ENCODE measurements at places on chromosomes 2 and 18. TPM values are rescaled to one million over a fixed set of nuclear protein-coding genes. Genes with fewer than 3 reads are reported as not detected.

DNA sequence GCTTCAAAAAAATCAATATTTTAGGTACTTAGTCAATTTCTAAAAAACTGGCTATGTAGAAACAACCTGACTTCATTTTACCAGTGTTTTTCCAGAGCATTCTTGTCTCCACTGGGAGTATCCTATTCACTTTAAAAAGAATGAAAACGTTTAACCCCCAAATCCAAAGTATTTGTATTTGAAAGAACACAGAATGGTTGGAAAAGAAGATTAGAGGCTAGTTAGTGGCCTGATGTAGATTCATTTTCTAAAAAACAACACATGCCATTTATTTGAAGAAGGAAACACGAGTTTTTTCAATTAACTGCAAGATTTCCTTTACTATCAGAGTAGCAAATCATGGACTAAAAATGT is 74.6 kb downstream of the PLEKHM3 start:
- no peak for DNase-seq

DNA sequence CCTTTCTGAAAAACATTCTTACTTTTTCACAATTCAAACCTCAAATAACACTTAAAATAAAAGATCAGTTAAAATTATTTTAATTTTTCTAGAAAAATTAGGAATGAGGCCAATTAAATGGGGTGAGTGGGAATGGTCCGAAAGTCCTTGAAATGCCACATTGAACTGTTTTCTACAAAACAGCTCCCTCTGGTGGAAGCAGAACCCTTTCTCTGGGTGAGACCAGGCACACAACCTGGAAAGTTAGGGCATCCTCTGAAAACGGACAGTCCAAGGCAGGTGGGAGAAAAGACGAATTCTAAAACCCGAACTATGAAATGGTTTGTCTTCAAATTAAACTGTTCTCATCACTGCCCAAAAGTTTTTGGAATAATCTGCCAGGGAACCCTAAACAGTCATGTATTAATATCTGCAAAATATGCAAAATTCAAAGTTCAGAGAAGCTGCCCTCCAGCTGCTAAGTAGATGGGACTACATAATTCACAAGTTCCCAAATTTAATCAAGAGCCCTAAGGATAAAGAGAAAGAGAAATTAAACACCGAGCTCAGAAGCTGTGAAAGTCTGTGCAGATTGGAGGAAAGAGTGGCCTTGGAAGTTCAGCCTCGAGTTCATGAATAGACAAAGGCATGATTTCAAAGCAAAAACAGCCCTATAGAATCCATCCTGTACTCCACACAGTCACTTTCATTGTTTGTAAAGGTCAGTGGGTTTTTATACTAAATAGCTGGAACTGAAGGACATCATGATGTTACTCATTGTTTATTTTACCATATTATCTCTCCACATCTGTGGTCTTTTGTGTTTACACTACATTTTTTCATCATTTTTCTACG is 108.3 kb downstream of the PIEZO2 start:
- DNase-seq, result peak; percentile 72

DNA sequence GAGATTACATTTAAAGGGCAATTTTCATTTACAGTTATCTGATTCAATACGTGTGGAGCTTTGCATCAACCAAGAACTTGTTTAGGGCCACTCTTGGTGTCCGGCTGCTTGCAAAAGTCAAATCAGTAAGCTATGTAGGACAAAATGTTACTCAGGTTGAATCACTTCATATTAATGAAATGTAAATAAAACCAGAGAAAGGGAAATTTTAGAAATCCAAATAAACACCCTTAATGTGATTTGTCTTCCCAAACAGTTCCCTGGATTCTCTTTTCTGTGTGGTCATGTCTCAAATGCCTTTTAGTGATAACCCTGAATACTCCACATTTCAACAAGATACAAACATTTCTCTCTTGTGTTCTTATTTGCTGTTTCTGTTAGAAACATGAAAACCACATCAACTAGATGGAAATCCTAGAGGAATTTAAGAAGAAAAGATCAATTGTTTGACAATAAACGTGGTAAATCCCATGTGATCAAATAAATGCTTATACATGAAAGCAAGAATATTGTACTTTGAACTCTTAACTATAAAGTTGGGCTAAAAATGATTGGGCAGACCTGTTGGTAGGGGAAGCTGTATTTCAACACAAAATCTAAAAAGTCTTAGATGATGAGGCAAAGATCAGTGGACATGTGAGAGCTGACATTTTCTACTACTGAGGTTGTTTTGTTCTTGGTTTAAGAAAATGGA is 101.3 kb downstream of the CDC42EP3 start:
- DNase-seq, result peak; percentile 55

- DNase-seq, result no peak
These were observed 138.8 kb downstream of the ATAD2B start for GRCh38 chr2:23788100-23788499.

DNA sequence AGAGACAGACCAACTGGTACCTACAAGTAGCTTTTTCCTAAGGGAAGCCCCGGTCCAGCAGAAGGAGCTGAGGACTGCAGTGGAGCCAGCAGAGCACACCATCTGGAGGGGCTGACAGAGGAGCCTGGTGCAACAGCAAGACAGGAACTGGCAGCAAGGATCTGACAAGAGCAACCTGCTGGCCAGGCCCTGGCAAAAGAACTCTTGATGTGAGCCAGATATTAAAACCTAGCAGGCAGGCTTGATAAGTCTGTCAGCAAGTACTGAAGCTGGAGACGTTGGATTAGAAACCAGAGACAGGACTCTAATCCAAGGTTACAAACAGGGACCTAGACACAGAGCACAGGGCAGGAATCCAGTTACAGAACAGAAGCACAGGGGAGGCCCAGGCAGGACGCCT is 260.7 kb upstream of the MGAT5 start:
- no peak for DNase-seq

- DNase-seq, result no peak
These were observed 1834.7 kb upstream of the PIK3C3 start for GRCh38 chr18:40120356-40120755.

DNA sequence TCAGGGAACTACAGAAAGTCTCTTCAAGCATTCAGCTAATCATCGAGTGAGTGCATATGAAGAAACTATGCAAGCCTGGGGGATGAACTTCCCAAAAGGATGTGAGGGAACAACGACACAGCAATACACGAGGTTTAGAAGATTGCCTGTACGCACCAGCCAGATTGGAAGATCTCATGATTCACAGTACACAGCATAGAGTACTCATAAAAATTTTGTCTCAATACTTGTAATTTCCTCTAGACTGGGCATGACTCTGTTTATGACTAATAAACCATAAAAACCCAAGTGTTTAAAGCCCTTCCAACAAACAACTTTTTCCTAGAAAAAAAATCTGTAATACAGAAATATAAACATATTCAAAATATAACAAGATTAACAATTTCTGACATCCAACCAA is 279.7 kb downstream of the KCNJ3 start:
- no peak for DNase-seq

DNA sequence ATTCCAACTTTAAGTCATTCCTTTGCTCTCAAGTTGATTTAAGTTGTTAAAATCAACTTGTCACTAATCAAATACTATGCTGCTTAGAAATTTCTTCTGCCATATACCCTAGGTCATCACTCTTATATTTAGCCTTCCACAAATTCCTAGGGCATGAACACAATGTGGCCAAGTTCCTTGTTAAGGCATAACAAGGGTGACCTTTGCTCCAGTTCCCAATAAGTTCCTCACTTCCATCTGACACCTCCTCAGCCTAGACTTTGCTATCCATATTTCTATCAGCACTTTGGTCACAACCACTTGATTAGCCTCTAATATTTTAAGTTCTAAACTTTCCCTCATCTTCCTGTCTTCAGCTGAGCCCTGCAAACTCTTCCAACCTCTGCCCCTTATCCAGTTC is 9.9 kb upstream of the TMEM37 start:
- peak; percentile 17 for DNase-seq

- peak; percentile 32 for DNase-seq
These were observed 310.6 kb upstream of the ZEB2 start for GRCh38 chr2:144830543-144830942.

DNA sequence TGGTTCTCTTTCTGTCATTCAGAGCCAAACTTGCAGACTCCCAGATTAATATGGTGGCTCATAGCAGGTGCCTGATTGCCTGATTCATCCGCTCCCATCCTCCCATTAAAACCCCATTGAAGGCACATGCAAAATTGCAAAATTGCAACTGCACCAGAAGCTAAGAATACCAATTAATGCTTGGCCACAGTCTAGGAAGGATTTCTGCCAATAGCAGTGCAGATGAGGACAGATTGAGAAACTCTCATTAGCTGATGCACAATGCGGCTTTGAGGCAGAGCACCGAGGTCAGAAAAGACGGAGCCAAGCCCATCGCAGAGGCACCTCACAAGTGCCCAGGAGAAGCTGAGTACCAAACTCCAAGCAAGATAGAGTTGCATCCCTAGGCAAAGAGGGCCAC is 172.8 kb downstream of the ARL4C start:
- no peak for DNase-seq

- no peak for DNase-seq
These were observed 3.3 kb upstream of the YWHAQ start for GRCh38 chr2:9634133-9634532.

GRCh38 chr2:141468761-141469160 is 662.1 kb downstream of the LRP1B start:
- no peak for DNase-seq

- no peak for DNase-seq
These were observed 150.9 kb downstream of the ATAD2B start for GRCh38 chr2:23776021-23776420.

DNA sequence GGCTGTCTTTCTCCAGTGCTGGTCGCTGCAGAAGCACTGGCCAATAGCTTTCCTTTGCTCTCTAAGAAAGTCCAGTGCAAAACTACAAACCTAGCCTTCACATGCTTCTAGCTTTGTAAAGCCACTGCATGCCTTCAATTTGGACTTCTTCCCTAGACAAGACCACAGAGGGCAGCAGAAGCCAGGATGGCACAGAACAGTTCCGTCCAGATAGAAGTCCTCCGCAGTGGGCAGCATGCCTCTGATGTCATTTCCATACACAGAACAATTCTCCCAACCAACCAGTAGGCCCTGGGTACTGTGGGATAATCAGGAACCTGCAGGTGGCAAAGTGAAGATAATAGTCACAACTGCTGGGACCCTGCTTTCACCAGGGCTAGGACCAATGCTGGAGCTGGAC is 3.3 kb downstream of the ST6GAL2 start:
- no peak for DNase-seq

GRCh38 chr2:41909584-41909983 is 138.2 kb upstream of the PKDCC start:
- no peak for DNase-seq

- no peak for DNase-seq
These were observed 23.4 kb downstream of the TMEM18 start for GRCh38 chr2:653645-654425.

GRCh38 chr2:109423556-109424359 is 190.0 kb downstream of the SEPTIN10 start:
- DNase-seq, result no peak

- DNase-seq, result no peak
These were observed 4.3 kb upstream of the INO80C start for GRCh38 chr18:35502052-35502451.

- no peak for DNase-seq
These were observed 384.5 kb downstream of the NBAS start for GRCh38 chr2:15176604-15177003.

GRCh38 chr2:146986161-146986560 is 858.7 kb upstream of the ACVR2A start:
- peak; percentile 68 for DNase-seq

DNA sequence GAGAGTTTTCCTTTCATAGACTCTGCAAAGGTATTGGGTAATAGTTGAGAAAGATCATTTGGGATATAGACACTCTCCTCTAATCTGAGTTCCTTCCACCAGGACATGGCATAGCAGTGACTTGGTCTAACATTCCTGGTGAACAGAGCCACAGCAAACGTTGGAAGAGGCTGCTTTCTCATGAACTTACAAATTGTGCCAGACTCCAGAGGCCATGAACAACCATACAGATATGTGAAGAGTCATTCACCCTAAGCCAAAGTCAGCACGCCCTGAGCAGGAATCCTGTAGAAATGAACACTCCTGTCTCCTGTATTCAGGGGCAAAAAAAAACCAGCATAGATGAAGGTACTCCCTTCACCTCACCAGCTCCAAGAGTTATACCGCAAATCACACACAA is 152.8 kb downstream of the TMEM18 start:
- DNase-seq, result peak; percentile 62

- DNase-seq, result no peak
These were observed 68.3 kb downstream of the TET3 start for GRCh38 chr2:74052732-74053710.

ZBTB14 gene
- 9.5 TPM for total RNA-seq

ZDBF2 gene
- total RNA-seq, result 10.2 TPM

C2orf81 gene
- 3.5 TPM for total RNA-seq

VIT gene
- total RNA-seq, result not detected

DSG4 gene
- total RNA-seq, result not detected

Data from GM23248 (cell line).